ENCODE measurements at places on chromosomes 16 and 17.

DNA sequence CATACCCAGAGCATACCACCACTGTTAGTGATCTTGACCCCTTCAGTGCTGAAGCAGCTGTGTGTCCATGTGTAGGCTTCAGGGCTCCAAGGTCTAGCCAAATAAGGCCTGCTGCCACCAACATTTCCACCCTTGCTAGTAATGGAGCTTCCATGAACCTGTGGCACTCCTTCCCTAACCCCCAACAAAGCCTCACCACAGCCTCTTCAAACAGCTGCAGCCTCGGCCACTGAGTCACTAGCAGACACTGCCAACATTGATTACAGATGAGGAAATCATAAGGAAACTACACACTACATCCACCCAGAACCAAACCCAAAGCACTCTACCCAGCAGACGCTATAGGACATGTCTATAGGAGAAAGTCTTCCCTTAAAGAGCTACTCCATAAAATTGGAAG lies 610.7 kb downstream of the KCNJ2 start:
- no peak for DNase-seq

- DNase-seq: no peak
Measured at GRCh38 chr16:80084614-80085013, 456.2 kb upstream of the DYNLRB2 start.

DNA sequence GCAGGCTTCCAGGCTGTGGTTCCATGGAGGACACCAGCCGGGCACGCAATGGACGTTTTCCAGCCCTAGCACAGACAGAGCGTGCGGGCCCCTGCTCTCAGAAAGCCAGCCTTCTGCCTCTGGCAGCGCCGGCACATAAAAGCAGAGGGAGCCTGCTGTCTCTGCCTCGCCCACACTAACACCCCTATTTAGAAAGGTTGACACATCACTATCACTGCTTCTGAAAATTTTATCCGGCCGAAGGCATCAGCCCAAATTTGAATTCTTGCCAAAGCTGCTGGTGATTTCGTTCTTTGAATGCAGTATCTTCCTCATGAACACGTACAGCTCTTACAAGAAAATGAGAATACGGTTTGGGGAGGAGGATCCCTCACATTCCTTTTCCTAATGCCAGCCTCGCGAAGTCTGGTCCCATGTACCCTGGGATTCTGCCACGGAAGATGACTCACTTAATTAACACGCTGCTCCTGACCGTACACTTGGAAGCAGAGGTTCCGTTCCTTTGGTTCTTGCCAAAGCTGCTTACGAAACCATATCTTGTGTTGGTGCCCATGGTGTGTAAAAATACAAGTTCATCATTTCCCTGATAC lies 1.3 kb upstream of the RAB11FIP3 start:
- DNase-seq: no peak

GRCh38 chr16:84785843-84786581 lies 33.8 kb upstream of the CRISPLD2 start:
- no peak for DNase-seq

GRCh38 chr16:79263425-79263824 lies 337.1 kb downstream of the MAF start:
- no peak for DNase-seq

DNA sequence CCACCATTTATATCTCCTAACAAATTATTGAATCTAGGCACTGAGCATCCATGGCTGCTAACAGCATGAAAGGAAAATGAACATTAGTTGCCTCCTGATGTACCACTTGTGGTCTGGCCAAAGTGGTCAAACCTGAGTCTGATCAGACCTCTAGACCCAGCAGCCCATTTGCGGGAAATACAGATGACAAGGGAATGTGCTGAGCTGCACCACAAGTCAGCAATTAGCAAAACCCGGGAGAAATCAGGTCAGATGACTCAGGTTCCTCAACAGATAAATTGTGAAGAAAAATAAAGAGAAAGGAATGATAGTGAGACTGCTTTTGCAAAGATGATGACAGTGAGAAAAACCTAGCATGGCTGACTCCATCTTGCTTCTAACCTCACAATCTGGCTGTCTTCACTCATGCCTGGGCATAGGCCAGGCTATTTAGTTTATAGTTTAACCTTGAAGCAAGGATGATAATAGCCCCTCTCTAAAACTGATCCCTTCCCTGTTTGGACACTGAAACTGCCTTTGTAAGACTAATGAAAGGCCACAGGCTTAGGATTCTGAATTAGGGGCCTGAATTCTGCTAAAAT lies 142.7 kb upstream of the ASIC2 start:
- DNase-seq: no peak

GRCh38 chr17:21171970-21172510 lies 41.9 kb downstream of the TMEM11 start:
- no peak for DNase-seq

DNA sequence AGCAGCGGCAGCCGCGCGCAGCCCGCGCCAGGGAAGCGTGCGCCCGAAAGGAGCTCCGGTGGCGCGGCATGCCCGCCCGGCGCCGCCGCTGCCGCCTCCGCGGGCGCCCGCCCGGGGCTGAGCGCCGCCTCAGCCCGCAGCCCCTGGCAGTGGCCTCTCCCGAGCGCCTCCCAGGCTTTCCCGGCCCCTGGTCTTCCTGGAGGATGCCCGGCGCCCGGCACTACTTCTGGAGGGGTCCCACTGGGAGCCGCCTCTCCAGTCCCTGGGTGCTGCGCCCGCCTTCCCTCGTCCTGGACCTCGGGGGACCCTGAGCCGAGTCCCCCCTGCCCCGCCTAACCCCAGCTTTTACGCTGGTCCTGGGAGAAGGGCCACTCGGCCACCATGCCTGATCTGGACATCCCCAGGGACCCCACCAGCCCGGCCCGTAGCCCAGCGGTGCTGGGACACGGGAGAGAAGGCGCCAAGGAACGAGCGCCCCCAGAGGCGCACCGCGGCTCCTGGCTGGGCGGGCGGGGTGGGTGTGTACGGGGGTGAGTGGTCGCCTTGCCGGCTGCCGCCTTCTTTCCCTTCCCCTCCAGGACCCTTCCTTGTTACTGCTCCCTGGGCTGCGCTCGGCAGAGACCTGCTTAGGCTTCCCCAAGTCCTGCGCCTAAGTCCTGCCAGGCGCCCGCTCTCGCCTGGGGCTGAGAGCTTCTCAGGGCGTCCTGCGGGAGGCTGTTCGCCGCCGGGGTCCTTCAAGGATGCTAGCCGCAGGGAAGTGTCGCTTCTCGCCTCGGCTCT lies 704 bp downstream of the ASIC2 start:
- DNase-seq: no peak

GRCh38 chr16:52613508-52613907 lies 66.6 kb upstream of the TOX3 start:
- no peak for DNase-seq

DNA sequence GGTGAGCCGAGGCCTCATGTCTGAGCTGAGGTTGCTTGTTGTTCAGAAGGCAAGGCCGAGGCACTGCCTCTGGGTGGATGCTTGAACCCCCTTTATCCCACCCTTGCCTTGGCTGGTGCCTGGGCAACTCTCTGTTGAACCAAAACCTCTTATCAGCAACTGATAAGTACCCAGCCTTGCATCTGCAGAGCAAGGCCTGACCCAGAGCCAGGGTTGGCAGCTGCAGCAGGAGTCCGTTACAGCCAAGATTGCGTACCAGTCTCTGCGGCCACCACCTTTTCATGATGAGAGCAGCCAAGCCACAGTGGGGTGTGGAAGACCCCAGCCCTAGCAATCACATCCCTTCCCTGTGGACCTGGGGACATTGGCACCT lies 118.3 kb downstream of the RAB11FIP4 start:
- DNase-seq: no peak

DNA sequence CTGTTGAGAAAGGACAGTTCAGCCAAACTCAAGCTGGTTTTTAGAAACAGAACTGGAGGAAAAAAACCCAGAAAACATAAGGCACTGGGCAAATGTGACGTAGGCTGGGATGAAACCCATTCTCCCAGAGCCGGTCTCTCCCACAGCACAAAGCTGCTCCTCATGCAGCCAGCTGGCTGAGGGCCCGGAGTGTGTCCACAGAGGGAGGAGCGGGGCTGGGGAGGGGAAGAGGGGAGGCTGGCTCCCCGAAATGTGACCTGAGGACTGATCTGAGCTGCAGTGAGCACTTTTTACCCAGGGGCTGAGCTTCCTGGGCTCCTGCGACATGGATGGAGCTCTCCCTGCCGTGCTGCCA lies 20.8 kb downstream of the FOXF1 start:
- DNase-seq: no peak

DNA sequence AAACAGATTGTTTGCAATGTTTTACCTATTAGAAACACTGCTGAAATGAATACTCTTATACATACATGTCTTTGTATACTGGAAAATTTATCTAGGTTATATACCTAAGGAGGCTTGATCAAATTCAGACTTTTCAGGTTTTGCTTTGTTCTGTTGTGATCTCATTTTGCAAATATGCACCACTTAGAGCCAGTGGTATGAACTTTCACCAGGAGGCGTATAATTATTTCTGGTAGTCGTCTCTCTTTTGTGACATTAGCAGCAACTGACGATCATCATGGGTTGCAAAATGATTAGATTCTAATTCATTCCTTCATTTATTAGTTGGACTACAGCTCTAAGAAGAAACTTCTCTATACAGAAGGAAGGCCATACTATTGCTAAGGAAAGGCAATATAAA lies 26.9 kb downstream of the AP1G1 start:
- DNase-seq: no peak

GRCh38 chr16:7185689-7186088 lies 147.0 kb upstream of the RBFOX1 start:
- no peak for DNase-seq

DNA sequence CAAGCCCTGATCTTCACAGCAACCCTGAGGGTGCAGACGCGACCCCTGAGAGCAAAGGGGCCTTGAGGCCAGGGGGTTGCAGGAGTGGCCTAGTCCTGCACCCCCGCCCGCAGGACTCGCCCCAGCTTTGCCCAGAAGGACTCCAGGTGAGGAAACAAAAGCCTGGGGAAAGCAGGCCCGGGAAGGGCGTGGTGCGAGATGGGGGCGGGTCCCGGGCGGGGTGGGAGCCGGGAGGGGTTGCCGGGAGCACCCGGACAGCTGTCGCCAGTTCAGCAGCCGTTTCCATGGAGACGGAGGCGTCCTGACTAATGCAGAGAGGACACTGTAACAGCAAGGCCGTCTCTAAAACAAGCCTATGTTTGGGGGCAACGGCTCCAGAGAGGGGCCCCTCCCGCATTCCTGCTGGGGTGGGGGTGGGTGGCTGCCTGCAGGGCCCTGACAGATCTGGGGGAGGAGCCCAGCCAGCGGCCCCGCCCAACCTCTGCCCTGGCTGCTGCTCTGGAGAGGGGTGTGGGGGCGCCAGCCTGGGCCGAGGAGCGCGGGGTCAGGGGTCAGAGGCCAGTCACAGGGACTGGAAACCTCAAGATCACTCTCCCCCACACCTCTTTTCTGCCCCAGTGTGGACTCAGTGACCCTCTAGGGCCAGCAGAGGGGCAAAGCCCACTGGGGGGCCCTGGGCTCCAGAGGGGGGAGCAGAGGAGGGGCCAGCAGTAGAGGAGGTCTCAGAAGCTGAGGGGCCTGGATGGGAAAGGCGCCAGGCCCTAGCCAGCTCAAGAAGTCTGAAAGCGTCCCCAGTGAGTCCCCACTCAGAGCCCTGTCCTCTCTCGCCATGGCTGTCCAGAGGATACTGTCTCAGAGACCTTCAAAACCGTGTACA lies 3.1 kb upstream of the TPPP3 start:
- no peak for DNase-seq

DNA sequence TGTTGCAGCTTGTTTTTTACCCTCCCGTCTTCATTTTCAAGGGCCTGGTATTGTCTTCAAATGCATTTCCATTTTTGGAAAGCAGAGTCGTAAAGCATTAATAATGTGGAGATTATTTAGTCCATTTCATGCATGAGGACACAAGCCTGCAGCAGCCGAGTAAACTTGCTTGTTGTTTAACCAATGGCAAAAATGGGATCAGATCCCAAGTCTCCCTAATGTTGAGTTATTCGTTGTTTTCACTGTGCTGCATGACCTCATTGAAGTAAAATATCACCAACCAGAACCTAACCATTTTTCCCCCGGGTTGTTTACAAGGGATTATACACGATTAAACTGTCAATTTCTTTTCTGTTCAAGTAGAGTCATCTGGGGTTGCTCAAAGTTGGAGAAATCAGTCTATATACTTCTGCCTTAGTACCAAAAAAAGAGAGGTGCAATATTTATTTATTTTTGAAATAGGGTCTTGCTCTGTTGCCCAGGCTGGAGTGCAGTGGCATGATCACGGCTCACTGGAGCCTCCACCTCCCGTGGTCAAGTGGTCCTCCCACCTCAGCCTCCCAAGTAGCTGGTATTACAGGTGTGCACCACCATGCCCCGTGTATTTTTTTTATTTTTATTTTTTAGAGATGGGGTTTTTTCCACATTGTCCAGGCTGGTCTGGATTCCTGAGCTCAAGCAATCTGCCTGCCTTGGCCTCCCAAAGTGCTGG lies 12.4 kb downstream of the AMZ2 start:
- DNase-seq: no peak

DNA sequence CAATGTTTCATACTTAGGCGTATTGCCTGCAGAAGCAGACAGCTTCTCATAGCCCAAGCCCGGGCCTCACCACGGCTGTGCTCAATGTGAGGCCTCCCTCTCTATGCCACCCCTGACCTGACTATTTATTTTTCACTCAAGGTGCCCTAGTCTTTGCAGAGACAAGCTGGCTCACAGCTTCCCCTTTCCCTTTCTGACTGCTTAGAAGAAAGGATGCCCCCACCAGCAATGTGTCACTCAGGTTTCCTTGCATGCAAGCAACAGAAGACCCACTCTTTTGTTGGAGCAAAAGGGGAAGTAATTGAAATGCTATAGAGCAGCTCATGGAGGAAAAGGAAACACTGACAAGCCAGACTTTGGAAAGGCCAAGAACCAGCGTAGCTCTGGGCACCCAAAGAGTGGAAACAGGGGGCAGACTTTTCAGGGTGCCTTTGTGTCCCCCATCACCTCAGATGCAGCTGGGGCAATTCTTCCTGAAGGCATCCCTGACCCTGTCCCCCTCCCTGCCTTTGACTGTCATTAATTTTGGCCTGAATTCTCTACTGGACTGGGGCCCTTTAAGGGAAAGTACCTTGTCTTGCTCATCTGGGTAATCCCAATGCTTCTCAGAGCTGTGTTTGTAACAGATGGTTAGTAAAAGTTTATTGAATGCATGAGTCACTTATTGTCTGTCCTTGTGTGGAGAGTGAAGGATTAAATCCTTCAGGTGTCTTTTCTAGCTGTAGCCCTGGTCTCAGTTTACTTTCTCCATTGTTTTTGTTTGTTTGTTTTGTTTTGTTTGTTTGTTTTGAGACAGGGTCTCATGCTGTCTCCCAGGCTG lies 17.8 kb downstream of the RGS9 start:
- DNase-seq: no peak

GRCh38 chr17:9343516-9343915 lies 232.1 kb downstream of the STX8 start:
- no peak for DNase-seq

GRCh38 chr17:49694847-49695697 lies 12.7 kb downstream of the SLC35B1 start:
- peak; percentile 51 for DNase-seq
